ENCODE measurements at places on chromosomes 5 and 9. TPM values are rescaled to one million over a fixed set of nuclear protein-coding genes. Genes with fewer than 3 reads are reported as not detected.

GRCh38 chr5:36383942-36384341, 82.2 kb upstream of the RANBP3L start:
- DNase-seq, result no peak

- DNase-seq, result no peak
Measured at GRCh38 chr9:77916410-77916819, 115.2 kb downstream of the GNAQ start.

DNA sequence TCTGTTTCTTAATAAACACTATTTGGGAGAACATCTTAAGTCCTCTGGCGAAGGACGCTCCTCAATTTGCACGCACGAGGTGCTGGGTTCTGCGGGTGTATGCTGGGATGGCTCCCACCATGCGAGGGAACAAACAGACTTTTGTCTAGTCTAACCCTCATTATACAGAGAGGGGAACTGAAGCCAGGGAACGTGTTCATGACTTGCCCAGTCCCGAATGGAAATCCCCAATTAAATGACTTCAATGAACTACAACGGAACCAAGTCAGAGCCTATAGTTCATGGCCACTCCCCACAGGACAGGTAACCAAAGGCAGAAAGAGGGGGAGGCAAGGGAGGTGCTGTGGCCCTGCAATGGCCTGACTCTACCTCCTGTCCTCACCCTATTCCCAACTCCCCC, 9.3 kb downstream of the TLE1 start:
- DNase-seq, result no peak

GRCh38 chr9:128020692-128021091, 39.9 kb upstream of the EEIG1 start:
- DNase-seq, result no peak

DNA sequence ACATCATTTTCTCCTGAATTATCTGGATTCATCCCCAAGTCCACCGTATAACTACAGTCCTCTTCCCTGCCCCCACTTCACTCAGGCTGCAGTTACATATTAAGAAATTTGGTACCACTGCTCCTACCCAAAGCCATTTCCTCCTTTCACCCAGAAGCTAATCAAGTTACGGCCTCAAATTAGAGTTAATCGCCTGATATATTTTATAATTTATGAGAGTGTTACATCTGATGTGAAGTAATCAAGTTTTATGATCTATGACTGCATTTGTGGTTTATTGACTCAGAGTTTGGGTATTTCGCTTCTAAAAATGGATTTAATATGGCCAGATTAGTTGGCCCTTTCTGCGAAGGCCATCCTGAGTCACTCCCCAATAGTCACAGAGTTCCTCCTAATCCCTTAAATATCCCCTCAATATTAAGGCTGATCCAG, 223.6 kb upstream of the KIF2A start:
- no peak for DNase-seq

GRCh38 chr5:157523976-157524375, 51.6 kb downstream of the ADAM19 start:
- DNase-seq, result no peak

DNA sequence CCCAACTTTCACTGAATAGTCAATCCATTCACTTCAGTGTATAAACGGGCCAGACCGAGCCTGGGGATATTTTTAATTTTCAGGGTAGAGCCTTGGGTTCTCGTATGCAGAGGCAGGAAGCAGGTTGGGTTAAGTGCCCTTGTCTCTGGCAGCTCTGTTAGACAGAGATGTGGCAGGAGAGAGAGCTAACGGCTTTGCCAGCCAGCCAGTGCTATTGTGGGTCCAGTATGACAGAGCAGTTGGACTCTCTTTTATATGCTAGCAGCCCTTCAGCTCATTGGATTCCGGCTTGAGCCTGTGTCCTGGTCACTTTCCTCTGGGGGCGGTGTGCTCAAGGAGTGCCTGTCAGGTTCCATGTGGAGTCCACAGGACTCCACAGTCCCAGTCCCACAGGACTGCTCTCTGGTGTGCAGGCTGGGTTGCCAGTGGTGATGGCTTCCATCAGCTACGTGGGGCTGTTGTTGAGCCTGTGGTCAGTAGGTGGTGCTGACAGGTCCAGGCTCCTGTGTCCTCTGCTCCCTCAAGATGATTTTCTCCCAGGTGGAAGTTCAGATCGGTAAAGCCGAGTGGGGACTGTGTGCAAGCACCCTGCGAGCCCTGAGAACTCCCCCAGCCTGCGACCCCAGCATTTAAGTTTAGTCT, 14.3 kb downstream of the CLTA start:
- no peak for DNase-seq

DNA sequence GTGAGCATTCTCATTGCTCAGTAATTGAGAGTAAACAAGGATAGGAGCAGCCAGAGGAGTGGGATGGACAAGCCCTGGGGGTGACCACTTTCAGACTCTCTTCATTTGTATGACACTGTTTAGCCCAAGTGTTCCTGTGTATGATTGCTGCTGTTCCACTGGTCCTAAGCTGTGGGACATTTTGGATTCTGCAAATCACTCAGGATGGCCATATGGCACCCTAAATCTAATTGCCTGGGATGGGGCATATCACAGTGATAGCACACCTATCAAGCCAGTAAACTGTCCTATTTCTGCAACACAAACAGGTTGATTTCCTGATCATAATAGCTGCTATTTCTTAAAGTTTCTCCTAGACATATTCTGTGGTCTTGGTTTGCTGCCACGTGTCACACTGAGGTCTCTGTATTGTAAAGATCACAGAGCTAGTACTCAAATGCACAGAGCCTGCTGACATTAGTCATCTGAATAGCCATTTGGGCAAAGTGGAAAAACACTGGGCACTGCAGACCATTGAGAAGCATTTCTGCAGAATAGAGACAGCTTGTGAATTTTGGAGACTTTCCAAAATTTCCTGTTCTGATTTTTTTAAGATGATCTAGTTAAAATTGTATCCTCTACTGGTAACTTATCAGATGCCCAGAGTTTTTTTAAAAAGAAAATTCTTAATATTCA, 320.2 kb downstream of the RFX3 start:
- no peak for DNase-seq

SNX2 gene
- total RNA-seq, result 37.3 TPM

OR1J2 gene
- not detected for total RNA-seq
